ENCODE measurements at places on chromosomes 4 and X.
A peak's percentile ranks its signal among the peaks of the same experiment; 100 is the strongest.

DNA sequence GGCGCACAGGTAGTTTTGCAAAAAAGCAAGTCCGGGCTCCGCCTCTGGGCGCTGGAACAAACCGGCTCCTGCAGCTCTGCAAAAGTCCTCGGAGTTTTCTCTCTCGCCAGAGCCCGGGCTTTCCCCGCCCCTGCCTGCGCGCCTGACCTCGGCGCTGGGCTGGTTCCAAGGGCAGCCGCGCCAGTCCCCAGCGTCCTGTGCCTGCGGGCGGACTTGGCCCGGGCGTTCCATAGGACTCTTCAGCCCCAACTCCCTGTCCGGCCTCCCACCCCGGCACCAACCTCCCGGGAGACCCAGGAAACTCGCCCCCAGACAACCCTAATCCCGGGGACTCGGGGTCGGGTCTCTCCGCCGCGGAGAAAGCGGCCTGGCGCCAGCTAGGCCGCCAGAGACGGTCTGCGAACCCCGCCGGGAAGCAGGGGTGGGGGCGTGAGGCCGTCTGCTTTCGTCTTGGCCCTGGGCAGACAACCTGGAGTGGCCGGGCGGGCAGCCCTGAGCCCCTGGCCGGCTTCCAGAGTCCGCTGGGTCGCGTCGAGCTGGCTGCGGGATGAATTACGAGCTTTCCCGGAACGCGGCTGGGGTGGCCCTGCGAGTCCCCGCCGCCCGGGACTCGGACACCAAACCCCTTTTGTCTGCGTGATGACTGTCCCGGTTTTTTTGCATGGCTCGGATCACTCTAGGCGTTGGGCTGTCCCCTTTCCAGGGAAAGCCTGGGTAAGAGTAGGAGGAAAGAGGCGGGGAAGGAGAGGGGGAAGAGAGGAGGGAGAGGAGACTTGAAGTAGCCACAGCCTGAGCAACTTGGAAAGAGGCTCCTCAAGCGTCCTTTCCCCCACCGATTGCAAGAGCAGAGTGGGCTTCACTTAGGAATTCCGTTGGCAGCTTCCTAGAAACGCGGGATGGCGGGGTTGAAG is 916 bp downstream of the MXRA5 start:
- no peak for DNase-seq

DNA sequence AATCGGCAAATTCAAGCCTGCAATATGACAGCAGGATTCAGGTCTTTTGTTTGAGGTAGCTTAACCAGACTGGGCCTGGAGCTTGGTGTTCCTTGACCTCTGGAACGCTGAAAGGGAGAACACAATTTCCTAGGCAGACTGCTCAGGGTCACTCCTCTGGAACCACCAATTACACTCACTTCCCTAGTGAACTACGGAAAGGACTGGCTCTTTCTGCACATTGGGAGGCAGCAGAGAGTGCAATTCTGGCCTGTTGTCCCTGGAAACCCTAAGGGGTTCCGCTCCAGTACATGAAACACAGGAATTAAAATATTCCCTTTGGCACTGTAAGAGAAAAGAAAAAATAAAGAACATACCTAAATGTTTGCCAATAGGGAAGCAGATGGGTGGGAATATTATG is 58.6 kb downstream of the GPC3 start:
- no peak for DNase-seq

GRCh38 chr4:161907590-161907955 is 256.2 kb downstream of the FSTL5 start:
- no peak for DNase-seq

GRCh38 chrX:149939905-149940673 is 1.8 kb upstream of the EOLA2 start:
- DNase-seq = peak; percentile 5

GRCh38 chrX:55451626-55451989 is 319 bp upstream of the MAGEH1 start:
- no peak for DNase-seq

GRCh38 chrX:78333521-78333920 is 6.1 kb upstream of the CYSLTR1 start:
- DNase-seq = no peak

GRCh38 chrX:64843224-64843623 is 133.0 kb downstream of the ZC4H2 start:
- DNase-seq = no peak

DNA sequence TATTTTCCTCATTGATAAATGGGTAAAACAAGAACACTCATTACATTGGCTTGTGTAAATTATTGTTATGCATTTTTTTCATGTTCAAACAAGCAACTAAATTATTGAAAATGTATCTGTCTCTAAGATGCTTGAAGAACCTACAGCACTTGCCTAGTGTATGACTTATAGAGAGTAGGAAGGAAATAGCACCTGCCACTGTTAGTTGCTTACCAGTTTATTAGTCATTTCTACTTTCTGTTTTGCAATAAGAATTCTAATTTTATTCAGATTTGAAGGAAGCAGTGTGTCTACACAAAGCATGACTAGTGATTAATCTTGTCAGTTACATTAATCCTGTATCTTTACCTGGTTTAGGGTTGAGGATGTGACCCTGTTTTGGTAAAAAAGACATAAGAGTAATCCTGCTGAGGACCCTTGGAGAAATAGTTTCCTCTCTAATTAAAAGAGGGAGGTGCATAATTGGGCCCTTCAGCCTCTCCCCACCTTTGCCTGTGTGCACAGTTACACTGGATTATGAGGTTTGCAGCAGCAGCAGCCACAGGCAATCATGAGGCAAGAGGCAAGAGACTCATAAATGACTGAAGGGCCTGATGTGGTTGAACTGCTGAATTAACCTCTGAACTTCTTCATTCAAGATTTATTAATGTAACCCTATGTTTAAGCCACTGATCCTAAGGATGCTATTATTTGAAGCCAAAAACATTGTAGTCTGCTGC is 1202.1 kb downstream of the ADGRL3 start:
- no peak for DNase-seq

DNA sequence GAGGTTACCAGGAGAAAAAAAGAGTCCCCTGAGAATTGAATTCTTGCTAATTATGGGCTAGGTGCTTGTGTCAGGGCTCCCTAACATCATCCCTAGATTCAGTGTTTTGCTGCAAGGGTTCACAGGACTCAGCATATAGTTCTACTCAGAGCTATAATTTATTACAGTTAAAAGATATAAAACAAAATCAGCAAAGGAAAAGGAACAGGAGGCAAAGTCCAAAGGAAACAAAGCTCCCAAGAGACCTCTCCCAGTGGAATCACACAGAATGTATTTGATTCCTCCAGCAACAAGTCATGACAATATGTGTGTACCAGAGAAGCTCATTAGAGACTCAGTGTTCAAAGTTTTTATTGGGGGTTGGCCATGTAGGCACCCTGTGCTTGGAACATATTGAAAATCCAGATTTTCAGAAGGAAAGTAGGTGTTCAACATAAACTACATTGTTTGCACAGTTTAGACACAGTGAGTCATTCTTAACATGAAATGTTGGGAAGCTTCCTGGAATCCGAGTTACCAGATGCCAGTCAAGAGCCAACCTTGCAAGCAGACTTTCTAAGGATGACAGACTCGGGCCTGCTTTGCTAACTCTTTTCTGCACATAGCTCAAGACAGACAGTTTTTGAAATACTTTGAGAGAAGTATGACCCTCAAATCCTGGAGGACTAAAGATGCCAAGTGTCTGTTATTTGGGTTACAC is 311.3 kb upstream of the EMCN start:
- DNase-seq = no peak

DNA sequence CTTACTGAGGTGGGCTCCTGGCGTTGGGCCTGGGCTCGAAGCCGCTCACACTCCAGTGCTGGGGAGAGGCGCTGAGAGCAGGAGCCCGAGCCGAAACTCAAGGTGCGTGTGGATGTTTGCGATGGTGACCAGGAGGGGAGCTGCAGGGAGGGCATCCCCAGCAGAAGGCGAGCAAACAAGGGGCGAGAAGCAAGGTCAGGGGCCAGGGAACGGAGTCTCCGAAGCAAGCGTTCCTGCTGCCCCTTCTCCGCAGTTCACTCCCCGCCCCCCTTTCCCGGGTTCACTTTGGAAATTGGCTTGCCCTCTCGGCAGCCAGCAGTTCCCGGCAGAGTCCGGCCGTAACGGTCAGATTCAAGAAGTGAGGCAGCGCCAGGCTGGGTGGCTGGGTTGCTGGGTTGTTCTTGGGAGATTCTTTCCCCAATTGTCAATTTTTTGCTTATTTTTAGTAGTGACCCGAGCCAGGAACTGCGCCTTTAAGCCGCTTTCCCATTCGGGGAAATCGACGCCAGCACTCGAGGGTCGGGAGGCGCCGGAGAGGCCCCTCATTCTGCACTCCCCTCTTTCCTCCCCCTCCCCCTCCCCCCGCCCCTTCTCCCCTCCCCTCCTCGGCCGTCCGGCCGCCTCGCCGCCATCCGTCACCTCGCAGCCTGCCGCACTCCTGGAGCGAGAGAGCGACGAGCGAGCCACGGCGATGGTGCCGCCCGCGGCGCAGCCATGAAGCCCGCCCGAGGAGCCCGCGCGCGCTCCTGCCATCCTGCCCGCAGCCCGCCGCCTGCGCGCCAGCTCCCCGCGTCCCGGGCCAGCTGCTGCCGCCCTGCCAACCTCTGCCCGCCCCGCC is at the start of gene FRMPD3:
TSS of gene FRMPD3 (plus strand) at position 655 of the 838 bp plus-strand sequence. CDS start 76,937 bp downstream, outside the sequence.
- DNase-seq = no peak

GRCh38 chr4:175559126-175559525 is 252.9 kb downstream of the GPM6A start:
- no peak for DNase-seq

DNA sequence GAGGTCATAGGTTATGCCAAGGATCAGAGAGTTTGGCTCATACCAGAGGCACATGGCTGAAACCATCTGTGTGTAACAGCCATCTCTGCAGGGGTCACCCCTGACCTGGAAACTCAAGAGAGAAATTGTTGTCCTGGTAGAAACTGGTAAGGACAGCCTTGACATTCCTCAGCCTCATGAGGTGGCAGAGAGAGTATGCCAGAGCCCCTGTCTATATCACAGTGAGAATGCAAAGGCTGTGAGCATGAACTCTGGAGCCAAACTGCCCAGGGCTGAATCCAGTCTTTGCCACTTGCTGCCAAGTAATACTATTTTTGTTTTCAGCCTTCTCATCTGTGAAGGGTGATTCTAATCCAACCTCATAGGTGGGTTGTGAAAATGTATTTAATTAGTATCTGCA is 37.1 kb upstream of the CCDC149 start:
- DNase-seq = no peak

DNA sequence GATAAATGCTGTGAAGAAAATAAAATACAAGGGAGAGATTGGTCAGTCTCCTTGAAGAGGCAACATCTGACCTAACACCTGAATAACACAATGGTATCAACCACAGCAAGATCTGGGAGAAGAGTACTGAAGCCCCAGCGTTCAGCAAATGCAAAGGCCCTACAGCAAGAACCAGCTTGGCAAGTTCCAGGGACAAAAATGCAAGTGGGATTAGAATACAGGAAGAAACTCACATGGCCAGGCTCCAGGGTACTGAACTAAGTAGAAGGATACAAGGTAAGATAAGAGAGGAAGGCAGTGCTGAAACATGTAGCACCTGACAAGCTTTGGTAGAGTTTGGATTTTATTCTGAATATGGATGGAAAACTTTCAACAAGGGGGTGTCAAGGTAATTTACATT is 3.6 kb downstream of the SMIM14 start:
- DNase-seq = no peak

DNA sequence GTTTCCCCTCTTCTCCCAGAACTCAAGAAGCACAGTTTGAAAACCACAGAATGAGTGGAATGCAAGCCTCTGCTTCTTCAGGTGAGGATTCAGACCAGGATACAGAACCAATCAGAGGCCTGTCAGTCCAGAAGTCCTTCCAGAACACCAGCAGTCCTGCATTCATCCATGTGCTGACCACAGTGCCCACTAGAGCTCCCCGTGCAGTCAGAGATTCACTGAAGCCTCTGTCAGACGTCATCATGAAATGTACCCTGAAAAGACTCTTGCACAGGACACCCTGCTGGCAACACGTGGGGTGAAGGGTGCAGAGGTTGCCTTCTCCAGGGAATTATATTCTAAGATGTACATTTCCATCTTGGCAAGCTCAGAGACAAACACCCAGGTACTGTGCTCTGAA is 75.9 kb upstream of the LSM6 start:
- no peak for DNase-seq

DNA sequence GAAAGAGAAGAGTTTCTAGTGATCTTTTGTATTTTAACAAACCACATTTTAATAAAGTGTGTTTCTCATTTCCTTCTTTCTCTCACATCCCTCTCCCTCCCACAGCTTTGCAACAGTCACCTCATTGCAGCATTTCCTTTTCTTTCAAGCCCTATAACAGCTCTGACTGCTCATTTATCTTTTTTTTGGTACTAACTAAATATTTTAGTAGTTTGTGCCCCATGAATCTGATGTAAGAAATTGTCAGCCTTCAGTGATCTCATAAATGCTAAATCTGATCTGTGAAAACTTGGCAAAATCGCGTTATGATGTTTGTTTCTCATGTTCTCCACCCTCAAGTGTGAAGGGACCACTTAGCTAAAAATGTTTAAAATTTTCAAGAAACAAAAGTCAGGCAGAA is 258.5 kb upstream of the SLIT2 start:
- DNase-seq = no peak

DNA sequence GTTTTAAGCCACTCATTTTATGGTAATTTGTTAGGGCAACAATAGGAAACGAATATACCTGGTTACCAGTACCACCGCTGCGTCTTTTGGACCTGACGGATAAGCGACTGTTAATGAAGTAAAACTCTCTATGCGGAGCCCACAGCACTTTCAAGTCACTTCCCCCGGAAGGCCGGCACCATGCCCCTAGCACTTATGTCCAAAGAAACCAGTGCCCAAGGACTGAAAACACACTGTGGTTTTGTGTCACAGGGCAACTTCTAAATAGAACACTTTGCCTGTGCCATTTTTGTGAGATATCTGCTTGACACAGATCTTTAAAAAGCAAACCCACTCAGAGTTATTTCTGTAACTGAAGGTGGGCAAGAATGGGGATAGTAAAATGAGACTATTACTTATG is 22.7 kb downstream of the SH3KBP1 start:
- no peak for DNase-seq

- no peak for DNase-seq
Observed at GRCh38 chrX:16558489-16558888, 91.5 kb upstream of the S100G start.

- no peak for DNase-seq
Observed at GRCh38 chrX:21838937-21839333, 482 bp upstream of the MBTPS2 start.

DNA sequence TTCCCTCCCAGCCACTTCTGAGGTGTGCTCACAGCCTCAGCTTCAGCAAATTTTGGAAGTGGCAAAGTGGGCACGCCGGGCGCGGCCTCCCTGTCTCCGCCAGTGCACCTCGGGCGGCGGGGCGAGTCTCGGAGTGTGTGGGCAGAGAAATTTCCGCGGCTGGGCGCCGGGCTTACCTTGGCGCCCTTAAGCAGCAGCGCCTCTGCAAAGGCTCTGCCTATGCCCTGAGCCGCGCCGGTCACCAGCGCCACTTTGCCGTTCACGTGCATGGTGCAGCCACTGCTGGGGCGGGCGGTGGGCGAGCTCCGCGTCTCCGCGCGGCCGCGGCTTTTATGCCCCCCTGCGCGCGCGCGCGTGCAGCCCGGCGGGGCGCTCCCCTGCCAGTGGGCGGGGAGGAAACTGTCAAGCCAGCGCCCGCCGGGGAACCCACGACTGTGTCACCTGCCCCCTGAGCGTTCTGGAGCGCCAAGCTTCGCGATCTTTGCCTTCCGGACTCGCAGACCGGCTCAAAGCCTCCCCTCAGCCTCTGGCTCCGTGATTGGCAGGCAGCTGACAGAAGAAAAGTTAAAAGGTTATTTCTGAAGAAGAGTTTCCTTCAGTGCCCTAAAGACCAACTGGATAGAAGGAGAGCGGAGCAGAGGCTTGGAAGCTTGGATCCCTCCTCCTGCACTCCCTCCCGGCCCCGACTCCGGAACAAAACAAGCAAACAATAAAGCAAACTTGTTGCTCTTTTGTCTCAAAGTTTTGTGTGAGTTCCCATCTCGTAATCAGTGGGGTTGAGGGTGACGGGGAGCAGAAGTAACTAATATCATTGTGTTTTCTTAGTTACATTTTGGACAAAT is at the start of gene HPGD:
TSS of gene HPGD (minus strand) at position 306 of the 842 bp plus-strand sequence. CDS start at position 269, 37 bp downstream.
- DNase-seq = no peak
